ENCODE measurements at places on chromosomes 1 and 21.

DNA sequence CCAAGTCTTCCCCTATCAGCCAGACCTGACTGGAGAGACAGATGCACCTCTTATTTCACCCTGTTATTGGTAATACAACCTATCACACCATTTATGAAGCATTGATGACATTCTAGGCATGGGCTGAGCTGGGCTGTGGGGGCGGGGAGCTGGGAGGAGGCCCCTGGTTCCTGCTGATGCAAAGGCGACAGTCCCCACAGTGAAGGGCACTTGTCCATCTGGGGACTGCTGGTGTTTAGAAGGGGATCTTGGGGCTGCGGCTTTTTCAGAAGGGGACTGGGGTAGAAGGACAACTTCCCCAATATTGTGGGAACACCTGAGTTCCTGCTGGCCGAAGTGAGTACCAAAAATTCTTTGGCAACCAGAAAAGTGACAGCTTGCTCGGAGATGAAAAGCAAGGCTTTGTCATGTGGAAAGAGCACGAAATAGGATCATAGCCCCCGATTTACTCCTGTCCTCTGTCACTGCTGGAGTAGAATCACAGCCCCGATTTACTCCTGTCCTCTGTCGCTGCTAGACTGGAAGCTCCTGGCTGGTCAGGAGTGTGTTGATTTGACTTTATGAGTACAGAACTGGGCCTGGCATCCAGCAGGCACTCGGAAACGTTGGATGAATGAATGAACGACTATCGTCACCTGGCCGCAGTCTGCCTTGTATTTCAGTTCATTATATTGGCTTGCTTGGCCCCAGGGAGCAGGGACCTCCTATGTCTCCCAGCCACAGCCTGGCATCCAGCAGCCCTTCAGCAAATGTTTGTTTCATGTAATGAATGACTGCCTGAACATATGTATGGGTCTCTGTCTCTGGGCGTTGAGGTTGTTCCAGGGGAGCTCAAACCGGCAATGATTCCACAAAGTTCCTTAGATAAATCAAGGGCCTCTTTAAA lies 16.5 kb upstream of the ETV3L start:
- no peak for DNase-seq

- DNase-seq, result no peak
Measured at GRCh38 chr1:225763716-225764548, 13.7 kb upstream of the SRP9 start.

DNA sequence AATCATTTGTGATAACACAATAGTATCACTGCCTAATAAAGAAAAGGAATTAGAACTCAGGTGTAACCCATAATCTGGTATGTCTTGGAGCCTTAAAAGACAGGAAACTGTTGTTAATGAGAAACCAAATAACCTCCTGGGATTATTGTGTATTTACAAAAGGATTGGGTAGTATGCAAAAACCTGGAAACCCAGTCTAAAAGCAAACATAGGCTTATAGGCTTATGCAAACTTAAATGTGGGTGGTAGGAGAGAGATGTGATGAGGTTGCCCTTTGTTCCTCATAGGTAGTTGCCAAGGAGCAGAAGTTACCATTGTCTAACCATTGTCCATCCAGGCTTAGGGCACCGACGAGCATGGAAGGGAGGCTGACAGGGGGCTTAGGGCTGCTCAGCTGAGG lies 165.8 kb downstream of the AK5 start:
- DNase-seq, result no peak

- no peak for DNase-seq
Measured at GRCh38 chr1:189751311-189751710, 726.4 kb downstream of the BRINP3 start.

DNA sequence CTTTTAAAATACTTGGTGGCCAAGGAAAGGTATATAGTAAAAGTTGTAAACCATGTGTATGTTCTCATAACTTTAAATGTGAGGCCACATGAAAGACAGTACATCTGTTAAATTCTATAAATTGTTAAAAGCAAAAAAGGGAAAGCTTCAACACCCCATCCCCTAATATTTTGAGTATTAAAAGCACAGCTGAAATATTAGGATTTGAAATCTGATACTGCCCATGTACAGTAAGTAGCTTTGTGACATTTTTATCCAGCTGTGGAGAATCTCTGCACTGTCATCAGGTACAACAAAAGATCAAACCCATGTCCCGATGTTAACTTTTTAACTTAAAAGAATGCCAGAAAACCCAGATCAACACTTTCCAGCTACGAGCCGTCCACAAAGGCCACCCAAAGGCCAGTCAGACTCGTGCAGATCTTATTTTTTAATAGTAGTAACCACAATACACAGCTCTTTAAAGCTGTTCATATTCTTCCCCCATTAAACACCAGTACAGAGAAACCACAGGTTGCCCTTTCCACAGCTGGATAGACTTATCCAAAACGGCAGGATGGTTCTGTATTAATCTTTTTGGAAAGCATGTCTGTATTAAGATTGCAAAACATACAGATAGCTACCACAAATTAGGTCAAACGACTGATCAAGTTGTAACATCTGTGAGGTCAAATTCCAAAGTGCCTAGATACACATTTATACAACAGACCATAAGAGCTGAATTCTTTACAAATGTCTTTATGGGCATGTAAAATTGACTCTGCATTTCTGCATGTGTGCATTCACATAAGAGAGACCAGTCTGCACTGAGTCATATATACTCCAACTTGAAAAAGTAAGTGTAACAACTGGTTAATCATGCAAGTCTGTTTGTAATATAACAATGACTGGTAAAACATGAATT lies 5.2 kb downstream of the IRF2BP2 start:
- DNase-seq, result no peak

DNA sequence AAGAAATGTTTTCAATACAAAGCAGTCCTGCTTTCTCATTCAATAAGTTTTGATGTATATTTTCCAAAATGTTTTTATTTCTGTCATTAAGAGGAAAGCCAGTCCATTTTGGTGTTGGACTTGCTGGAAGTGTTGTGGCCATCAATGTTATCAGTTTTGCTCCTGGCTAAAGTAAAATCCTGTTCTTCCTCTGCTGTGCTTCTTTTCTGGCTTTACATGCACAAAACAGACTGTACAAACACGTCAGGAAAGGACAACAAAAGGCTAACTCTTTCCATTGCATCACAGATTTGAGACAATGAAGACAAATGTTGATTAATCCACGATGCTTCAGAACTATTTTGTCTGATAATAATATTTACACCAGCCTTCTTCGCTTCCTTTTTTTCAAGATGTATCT lies 735.4 kb downstream of the LTN1 start:
- no peak for DNase-seq

Measured in cortex of kidney (tissue), 1 donor.